ENCODE measurements at places on chromosomes 3 and 15.

DNA sequence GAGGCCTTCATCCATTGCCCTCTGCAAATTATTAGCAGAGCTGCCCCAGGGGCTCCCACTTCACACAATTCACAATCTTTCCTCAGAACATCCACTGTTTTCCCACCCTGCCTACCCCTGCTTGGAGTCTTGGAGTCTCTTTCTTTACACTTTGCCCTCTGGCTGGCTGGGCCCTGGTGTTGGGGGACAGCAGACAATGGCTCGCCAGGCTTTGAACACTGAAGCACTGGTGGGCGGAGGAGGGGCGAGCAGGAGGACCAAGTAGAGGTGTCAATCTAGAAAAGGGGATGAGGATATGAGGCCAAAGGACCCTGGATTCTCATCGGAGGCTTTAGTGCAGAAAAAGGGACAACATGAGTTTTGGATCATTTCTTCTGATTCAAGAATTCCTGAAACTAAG is 212.0 kb downstream of the NR1D2 start:
- no peak for DNase-seq

GRCh38 chr15:71916834-71917233 is 106.5 kb downstream of the NR2E3 start:
- DNase-seq = no peak

DNA sequence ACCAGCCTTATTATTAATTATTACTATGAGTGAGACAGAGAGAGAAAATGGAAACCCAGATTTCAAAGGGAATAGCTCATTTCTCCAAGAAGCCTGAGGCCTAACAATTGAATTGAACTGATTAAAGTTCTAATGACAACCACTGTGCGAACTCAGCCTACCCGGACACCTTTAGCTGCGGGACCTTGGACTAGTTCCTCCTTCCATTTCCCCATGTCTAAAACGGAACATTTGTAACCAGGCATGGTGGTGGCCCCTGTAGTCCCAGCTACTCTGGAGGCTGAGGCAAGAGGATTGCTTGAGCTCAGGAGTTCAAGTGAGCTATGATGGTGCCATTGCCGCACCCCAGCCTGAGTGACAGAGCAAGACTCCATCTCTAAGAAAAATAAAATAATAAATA is 16.4 kb upstream of the RTP2 start:
- DNase-seq = no peak

DNA sequence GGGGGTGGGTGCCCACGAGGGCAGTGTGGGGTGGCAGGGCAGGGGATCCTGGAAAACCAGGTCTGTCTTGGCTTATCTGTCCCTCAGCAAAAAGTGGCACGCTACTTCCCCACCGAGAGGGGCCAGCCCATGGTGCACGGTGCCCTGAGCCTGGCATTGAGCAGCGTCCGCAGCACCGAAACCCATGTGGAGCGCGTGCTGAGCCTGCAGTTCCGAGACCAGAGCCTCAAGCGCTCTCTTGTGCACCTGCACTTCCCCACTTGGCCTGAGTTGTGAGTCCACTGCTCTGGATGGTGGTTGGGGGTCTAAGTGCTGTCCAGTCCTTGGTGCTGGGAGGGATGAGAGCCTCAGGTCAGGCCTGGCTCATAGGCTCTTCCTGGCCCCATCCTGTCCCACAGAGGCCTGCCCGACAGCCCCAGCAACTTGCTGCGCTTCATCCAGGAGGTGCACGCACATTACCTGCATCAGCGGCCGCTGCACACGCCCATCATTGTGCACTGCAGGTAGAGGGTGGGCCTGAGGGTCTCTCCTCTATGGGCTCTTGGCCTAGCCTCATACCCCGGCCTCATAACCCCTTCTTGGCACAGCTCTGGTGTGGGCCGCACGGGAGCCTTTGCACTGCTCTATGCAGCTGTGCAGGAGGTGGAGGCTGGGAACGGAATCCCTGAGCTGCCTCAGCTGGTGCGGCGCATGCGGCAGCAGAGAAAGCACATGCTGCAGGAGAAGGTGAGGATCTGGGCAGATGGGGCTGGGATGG is 31.1 kb downstream of the PTPN23 start:
- no peak for DNase-seq

DNA sequence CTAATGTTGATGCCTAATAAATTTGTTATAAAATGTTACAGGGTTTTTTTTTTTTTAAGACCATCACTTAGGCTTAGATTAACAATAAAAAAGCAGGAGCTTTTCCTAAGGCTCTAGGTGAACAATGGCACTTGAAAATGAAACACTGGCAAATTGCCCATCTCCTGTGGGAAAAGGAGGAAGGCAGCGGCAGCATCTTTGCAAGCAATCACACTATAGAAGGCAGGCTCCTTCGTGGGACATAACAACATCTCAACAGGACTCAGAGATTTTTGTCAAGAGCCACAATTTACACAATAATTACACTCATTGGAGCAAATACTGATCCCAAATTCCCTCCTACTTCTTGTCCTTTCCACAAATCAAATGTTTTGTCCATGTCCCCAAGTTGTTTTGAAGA is 646.7 kb downstream of the ROBO2 start:
- DNase-seq = no peak

DNA sequence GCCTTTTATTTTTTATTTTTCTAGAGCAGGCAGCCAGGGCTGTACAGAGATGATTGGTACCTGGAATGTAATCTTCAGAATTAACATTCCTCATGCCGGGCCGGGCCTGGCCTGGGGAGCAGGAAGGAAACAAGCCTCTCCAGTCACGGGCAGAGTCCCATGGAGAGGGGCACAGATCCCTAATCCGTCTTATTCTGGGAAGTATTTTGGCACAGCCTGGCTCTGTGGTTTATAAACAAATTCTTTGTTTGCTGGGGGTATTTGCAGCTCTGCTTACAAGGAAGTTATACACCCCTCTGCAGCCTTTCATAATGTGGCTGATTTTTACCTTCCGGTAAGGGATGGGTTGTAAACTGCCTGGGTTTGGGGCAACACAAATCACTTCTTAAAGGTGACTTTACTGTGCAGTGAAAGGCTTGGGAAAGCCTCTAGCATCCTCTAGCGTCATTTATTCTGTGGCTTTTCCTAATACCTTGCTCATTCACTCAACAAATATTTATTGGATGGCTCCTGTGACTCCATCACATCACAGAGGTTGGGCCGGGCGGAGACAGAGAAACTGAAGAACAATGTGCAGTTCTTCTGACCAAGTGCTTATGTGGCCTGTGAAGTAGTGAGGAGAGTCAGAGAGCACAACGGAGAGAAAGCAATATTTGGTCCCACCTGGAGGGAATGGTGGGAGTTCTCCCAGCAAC is 2.7 kb downstream of the SLC6A20 start:
- DNase-seq = no peak

DNA sequence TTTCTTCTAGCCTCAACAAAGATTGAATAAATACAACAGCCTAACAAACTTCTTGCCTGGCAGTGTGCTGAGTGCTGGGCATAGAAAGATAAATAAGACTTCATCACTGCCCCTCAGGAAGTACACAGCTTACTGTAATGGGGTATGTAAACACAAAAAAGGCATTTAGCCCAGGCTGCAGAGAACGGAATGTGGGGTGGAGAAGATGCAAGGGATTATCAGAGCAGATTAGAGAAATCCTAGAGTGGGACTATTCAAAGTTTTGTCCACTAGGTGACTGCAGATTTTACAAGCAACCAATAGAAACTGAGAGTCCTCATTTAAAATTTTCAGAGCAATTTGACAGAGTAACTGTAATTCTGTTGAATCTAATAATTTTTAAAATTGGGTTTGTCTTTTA is 35.4 kb upstream of the TSC22D2 start:
- DNase-seq = no peak

GRCh38 chr3:105802118-105802706 is 66.6 kb downstream of the CBLB start:
- DNase-seq = no peak

- no peak for DNase-seq
Observed at GRCh38 chr3:136559896-136560295, 192.3 kb downstream of the STAG1 start.

- DNase-seq = no peak
Observed at GRCh38 chr15:78368651-78369050, 28.5 kb downstream of the CRABP1 start.

DNA sequence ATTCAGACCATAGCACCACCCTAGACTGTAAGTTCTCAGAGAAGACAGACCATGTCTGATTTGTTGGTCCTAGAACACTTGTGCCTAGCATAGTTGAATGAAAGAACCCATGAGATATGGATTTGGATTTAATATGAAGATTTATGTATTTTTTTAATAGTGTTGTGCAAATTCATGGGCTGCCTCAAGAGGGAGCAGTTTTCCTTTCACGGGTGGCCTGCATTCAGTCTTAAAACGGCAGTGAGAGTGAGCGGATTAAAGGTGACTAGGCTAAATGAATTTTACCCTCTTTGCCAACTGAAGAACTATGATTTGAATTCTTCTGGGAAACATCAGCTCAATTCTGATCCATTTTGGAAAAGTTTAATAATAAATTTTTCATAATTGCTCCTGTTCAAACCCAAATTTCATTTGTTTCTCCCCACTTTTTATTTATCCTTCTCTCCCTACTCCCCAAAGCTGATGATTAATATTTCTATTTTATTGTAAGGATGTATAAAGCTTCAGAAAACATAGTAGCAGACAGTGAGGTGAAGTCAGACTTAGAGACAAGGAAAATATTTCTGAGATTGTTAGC is 67.3 kb downstream of the MORC1 start:
- no peak for DNase-seq

GRCh38 chr3:149872589-149872988 is 59.6 kb downstream of the RNF13 start:
- no peak for DNase-seq

GRCh38 chr3:38576526-38577370 is 72.7 kb downstream of the SCN5A start:
- no peak for DNase-seq
